ENCODE measurements at places on chromosomes 12 and 14. TPM values are rescaled to one million over a fixed set of nuclear protein-coding genes. Genes with fewer than 3 reads are reported as not detected.
A peak's percentile ranks its signal among the peaks of the same experiment; 100 is the strongest.

The IAPP gene
- total RNA-seq, result not detected

The SLC6A15 gene
- total RNA-seq, result 26.4 TPM

The LRR1 gene
- total RNA-seq, result 40.2 TPM

The MLXIP gene
- total RNA-seq, result 29.7 TPM

- DNase-seq, result no peak
Measured at GRCh38 chr14:80781972-80782367, 159.6 kb downstream of the CEP128 start.

- DNase-seq, result no peak
Measured at GRCh38 chr12:67367843-67368242, 98.7 kb downstream of the CAND1 start.

DNA sequence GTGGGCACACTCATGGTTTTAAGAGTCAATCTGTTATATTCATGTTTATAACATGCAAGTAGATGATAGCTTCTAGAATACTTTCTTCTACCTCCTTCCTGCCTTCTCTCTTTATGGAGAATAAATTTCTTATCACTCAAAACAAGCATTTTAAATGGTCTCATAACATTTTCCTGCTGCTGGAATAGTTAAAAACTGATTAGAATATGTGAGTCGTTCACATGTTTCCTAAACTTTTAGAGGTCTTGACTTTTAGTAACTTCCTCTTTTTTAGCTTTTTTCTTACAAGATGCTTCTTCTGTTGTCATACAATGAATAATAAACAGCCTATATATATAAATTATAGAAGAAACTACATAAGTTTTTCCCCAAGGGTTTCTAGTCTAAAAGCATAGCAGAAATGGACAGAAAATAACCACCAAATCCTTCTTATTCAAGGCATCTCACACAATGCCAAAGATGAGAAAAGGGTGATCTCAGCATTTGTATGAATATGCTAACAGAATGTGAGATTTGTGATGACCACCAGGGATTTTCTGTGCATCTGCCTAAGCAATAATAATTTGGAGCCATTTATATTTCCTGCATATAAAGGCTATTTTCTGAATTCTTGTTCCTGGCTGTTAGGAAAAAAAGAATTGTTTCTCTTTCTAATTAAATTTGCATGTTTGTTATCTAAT lies 127.8 kb downstream of the DAAM1 start:
- no peak for DNase-seq

DNA sequence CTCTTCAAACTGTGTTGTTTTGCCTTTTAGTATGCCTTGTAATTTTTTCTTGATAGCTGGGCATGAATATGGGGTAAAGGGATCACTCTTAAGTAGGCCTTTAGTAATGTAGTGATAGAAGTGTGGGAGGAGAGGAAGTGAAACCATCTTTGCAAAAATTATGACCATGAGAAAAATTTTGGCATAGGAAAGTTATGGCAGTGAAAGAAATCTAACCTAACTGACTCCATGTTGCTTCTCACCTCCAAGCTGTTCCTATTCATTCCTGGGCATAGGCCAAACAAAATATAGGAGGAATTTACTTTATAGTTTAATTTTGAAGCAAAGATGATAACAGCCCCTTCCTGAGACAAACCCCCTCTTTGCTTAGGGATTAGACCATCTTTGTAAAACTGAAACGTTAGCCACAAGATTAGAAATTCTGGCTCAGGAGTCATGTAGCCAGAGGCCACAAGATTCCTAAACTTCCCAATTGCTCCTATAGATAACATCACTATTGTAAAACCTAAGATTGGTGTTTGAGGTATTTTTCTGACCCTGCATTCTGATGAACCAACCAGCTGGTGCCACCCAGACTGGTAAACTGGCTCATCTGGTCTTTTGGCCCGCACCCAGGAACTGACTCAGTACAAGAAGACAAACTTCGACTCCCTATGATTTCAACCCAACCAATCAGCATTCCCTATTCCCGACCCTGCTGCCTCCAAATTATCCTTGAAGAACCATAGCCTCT lies 45.8 kb downstream of the CRADD start:
- DNase-seq, result no peak

- no peak for DNase-seq
Measured at GRCh38 chr12:7114851-7115250, 5.8 kb upstream of the C1RL start.

DNA sequence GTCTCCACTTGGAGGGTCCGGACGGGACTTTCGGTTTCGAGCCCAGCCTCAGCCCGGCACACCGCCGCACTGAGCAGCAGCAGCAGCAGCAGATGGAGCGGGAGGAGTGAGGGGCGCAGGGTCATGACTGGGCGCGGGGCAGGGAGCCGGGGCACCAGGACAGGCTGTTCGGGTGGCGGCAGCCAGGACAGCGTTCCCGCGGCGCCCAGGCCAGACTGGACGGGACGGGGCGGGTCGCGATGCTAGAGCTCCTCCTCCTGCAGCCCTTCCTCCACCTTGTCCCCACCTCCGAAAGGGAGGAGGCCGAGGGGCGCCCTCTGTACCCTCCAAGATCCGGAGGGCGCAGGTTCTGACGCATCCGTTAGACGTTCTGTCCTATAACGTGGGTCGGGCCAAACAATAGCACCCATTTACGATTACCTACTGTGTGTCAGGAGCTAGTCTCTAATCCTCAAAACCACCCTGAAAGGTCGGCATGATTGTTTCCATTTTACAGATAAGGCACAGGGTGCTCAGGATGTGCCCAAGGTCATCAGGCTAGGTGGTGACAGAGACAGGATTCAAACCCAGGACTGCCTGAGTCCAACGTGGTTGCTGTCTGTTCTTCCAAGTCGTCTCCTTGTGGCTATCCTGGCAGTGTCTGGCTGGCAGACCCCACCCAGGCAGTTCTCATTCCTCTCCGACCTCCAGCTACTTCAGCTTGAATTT lies at the start of gene FKBP11:
Gene FKBP11 (minus strand): TSS at position 189 of the 708 bp plus-strand sequence. CDS start 64 bp downstream, at position 125.
- DNase-seq, result peak; percentile 90

GRCh38 chr14:101932673-101933072 lies 31.7 kb upstream of the DYNC1H1 start:
- no peak for DNase-seq

GRCh38 chr12:28202374-28203130 lies 12.3 kb downstream of the CCDC91 start:
- no peak for DNase-seq

GRCh38 chr12:15444523-15444922 lies 122.2 kb downstream of the PTPRO start:
- no peak for DNase-seq

- DNase-seq, result no peak
Measured at GRCh38 chr14:22213120-22213519, 375.9 kb downstream of the DAD1 start.

DNA sequence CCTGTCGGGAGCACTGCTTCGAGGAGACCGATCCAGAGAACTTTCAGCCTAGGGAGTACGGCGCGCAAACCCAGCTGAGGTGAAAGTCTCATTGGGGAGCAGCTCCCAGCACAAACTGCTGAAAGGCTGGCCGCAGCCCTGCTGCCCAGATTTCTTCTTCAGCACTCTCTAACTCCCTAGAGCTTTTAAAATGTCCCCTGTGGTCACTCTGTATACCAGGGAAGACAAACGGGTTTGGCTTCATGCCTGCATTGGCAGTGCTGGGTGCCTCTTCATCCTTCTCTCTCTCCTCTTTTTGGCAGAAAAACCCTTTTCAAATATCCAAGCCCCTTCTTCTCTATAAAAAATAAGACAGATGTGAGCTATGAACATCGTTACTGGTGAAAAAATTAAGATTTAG lies 34.9 kb downstream of the BBS10 start:
- DNase-seq, result peak; percentile 11

DNA sequence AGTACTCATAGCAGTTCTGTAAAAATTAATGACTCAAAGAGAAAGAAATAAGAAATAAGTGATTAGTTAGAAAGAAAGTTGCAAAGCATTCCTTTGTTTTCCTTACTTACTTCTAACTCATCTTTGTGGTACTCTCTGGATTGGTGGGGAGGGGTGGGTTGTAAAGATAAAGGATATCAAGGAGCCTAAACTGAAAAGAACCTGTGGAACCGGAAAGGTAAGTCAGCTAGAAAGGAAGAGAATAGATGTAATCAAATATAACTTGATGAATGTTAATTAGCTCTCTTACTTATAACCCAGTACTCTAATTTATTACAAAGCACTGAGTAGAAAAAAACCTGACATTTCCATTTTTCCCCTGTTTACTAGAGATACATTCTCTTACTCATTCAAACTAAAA lies 37.5 kb upstream of the KRR1 start:
- peak; percentile 9 for DNase-seq

DNA sequence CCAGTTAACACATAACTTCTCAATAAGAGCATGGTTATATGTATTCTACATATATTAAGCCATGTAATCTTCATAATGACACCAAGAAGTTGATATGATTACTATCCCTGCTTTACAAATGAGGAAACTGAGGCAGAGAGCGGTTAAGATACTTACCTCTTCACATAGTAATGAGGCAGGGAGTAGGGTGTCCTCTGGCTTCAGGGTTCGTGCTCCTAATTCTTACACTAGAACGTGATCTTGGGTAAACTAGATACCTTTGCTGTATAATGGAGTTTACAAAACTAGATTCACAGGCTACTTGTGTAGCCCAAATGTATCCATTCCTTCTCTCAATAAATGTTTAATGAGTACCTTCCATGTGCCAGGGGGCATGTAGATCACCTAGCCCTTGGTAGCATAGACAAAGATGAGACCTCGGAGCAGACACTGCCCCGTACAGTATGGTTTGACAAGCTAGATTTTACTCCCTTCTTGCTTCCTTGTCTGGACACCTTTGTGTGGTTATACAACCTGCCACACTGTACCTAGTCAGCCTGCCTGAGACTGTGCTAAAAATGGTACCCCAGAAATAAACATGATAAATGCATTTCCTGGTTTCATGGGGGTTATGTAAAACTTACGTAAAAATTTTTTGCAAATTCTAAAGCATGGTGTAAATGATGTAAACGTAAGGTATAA lies 991.8 kb downstream of the VRK1 start:
- DNase-seq, result no peak

GRCh38 chr14:29419736-29420135 lies 507.9 kb downstream of the PRKD1 start:
- DNase-seq, result no peak

GRCh38 chr14:28344381-28344780 lies 422.2 kb upstream of the FOXG1 start:
- no peak for DNase-seq

Data from H7 (cell line).